ENCODE measurements at places on chromosomes 4 and X. TPM values are rescaled to one million over a fixed set of nuclear protein-coding genes. Genes with fewer than 3 reads are reported as not detected.

Gene NPY2R
- total RNA-seq, result not detected

Gene USP17L30
- total RNA-seq, result not detected

Gene YY2
- 1.3 TPM for total RNA-seq

Gene TMEM35A
- not detected for total RNA-seq

Gene NDNF
- total RNA-seq, result not detected

DNA sequence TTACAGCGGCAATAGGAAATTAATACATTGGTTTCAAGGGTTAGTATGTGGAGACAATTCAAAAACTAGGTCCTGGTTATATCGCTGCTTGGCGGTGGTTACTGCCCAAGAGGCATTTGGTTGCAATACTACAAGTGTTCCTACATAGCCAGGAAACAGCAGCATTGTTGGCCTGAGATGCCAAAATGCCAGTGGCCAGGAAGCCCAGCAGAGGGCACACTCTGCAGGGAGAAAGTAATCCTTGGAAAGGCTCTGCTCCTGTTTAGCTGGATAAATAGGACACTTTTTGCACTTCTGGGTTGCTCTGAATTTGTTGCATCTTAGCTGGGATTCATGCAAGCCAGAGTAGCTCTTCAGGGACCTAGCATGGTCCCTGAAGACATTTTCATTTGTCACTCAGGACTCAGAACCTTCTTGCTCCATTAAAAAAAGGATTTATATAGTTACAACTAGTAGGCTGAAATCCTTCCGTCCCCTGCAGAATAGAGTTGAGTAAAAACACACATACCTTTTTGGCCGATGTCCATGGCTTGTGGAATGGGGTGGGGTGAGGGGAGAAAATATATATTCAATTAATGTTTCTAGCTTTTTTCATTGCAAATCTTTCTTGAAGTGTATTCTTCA lies 8.1 kb upstream of the GPR119 start:
- no peaks in the 10 kb centered on the region for H3K36me3 ChIP-seq
- H3K4me1 ChIP-seq, result no peaks in the 10 kb centered on the region
- H3K27me3 ChIP-seq, result no peaks in the 10 kb centered on the region
- DNase-seq, result no peak
- no peak overlapping the region for H3K27ac ChIP-seq

Data from CD4-positive, alpha-beta memory T cell (primary cell).